ENCODE measurements at places on chromosomes 12 and 14.
A peak's percentile ranks its signal among the peaks of the same experiment; 100 is the strongest.

GRCh38 chr12:111409780-111410430, 4.2 kb downstream of the SH2B3 start:
- no peak for DNase-seq

- DNase-seq = peak; percentile 49
These were observed 290.2 kb downstream of the PRKD1 start for GRCh38 chr14:29637411-29637810.

- DNase-seq = no peak
These were observed 39.8 kb upstream of the OVCH1 start for GRCh38 chr12:29537298-29537697.

DNA sequence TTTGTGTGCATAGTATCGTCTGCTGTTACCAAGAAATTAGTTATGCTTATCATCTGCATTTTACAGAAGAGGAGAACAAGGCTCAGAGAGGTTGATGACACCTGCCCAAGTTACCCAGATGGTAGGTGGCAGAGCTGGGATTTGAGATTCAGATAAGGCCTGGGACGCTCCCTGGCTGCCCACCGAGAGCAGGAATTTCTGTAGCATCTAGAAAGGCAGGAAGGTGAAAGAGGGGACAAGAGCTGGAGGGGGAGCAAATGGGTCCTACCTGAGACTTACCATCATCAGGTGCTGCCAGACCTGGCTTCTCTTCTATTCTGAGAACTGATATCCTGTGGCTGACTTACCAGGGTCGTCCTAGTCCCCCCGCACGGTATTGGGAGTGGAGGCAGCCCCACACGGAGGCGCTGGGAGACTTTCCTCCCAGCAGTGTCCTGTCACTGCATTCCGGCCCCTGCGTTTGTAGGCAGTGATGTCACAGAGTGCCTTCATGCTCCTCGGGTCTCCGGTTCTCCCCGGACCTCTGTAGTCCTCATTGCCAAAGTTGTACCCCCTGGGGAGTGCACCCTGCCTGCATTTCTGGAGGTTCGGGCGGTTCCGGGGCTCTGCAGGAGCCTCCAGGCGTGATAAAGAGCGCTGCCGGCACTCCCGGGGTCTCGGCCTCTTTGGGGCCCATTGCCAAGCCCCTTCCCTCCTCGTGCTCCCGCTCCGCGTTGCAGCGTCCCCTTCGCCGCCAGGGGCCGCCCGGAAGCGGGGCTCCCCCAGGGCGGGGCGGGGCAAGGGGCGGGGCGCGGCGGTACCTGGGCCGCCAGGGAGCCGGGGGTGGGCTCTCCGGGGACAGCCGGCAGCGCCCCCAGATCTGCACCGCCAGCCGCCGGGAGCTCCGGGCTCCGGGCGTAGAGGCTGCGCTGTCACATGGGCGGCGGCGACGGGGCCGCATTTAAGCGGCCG, at the start of gene CABP1:
TSS of gene CABP1 (plus strand) at position 856 of the 951 bp plus-strand sequence. CDS start at position 916, 60 bp downstream.
- DNase-seq = peak; percentile 43

DNA sequence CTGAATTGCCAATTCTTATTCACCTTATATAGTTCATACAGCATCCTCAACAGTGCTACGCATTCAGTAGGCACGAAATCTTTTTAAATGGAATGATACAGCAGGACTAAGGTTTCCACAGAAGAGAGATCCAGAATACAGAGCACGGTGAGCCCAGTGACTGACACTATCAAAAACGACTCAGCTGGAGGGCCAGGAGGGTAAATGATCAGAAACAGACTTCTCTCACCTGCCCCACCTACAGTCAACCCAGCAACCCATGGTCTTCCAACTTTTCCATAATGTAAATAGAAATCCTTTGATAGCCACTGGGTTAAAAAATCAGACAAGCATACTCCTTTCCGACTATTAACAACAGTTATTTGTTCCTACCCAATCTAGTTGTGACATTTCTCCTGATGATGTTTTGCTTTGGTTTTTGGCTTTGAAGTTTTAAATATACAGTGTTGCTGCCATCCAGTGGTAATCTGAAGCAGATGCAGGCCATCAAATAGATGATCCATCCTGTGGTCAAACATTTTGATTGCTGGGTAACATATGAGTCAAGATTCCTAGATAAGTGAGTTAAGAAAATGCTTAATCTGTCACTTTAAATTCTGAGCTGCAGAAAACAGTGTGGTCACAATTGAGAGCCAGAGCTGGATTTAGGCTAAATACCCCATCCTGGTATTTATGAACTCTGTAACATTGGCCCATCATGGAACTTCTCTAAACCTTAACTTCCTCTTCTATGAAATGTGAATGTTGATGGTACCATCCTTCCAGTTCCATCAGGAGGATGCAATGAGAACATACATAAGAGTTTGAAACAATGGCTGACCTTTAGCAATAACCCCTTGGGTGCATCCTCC, 42.0 kb downstream of the GPHB5 start:
- no peak for DNase-seq

DNA sequence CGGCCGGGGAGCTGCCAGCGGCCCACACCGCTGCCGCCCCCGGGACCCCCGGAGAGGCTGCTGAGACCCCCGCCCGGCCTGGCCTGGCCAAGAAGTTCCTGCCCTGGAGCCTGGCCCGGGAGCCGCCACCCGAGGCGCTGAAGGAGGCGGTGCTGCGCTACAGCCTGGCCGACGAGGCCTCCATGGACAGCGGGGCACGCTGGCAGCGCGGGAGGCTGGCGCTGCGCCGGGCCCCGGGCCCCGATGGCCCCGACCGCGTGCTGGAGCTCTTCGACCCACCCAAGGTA, 12.8 kb downstream of the SH2B3 start:
- DNase-seq = no peak

DNA sequence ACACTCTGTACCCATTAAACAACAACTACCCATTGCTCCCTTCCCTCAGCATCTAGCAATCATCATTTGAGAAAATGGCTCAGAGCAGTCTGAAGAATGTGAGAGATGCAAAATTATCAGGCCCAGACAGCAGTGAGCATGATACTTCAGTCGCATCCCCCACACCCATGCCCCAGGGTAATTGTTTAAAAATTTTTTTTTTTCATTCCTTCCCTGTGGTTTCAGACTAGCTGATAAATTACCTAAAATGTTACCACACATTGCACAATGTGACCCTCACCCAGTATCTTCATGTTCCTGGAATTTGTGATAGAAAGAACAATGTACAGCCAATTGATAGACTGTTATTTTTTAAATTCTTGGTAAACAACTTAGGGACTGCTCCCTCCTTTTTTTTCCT, 11.3 kb upstream of the USP15 start:
- DNase-seq = no peak

DNA sequence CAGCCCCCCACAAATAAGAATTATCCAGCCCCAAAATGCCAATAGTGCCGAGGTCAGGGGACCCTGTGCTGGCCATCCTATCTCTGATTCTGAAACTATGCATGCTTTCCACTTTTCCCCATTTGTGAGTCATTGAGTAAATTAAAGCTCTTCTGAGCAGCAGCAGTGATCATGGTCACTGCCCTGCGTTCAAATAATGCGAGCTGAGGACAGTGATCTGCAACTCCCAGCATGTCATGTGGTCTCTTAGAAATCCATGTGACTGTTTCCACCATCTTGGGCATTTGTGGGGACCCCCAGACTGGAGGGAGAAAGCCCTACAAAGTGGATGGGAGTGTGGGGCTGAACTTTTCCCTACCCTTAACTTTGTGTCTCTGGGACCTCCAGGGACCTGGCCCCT, 53.8 kb downstream of the C14orf132 start:
- DNase-seq = no peak

GRCh38 chr14:59407246-59408010, 57.8 kb downstream of the GPR135 start:
- DNase-seq = no peak

DNA sequence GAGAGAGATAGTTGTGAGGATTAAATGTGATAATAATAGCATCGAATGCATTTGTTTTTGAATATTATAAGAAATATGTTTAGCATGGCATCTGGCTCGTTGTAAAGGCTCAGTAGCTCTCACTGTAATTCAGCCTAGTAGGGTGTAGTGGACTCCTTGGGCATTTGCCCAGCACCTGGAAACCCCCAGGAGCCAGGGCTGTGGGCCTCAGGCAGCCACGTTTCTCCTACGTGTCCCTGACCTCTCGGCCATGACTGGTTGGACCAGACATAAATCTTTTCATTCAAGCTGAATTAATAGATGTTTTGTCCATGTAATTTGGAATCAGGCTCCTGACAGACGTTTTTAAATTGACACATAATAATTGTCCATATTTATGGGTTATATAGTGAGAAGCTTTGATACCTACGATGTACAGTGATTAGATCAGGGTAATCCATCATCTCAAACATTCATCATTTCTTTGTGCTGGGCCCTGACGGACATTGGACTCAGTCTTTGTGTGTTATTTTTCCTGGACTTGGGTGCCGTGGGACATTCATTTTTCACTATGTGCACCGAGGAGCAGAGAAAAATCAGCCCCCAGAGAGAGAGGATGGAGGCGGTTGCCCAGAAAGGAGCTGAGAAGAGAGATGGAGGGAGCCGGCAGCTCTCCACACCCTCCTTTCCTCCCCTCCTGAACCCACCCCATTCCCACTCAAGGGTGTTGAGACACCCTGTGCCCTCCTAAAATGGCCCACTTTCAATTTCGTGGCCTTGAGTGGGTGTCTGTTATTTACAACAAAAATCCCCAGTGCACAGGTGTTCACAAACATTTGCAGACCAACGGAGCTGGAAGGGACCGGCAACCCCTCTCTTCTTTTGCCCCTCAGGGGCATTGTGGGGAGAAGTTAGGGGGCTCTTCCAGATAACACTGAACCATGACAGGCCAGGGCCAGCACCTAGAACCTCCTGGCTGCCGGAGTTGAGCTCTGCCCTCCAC, 296.4 kb downstream of the DPF3 start:
- no peak for DNase-seq

- DNase-seq = no peak
These were observed 43.4 kb upstream of the CFAP54 start for GRCh38 chr12:96445691-96446583.

GRCh38 chr12:32226768-32227167, 120.1 kb downstream of the BICD1 start:
- no peak for DNase-seq

DNA sequence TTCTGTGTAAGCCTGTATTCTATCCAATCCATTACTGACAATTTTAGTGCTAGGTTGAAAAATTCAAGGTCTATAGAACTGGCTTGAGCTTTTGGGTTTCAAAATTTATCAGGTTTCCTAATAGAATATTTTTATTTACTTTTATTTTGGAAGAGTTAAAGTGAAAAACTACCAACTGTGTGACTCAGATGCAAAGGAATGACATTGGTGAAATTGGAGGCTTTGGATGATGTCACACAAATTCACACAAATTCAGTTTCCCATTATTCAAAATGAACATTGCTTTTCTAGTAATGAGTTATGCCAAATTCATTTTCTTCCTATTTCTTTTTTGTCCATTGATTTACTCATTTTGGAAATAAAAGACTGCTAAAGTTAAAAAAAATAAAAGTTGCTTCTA, 186.9 kb downstream of the ALX1 start:
- DNase-seq = no peak

GRCh38 chr12:52944683-52945388, 4.1 kb upstream of the KRT18 start:
- DNase-seq = no peak

GRCh38 chr14:43522901-43523300, 984.2 kb downstream of the FSCB start:
- DNase-seq = no peak

DNA sequence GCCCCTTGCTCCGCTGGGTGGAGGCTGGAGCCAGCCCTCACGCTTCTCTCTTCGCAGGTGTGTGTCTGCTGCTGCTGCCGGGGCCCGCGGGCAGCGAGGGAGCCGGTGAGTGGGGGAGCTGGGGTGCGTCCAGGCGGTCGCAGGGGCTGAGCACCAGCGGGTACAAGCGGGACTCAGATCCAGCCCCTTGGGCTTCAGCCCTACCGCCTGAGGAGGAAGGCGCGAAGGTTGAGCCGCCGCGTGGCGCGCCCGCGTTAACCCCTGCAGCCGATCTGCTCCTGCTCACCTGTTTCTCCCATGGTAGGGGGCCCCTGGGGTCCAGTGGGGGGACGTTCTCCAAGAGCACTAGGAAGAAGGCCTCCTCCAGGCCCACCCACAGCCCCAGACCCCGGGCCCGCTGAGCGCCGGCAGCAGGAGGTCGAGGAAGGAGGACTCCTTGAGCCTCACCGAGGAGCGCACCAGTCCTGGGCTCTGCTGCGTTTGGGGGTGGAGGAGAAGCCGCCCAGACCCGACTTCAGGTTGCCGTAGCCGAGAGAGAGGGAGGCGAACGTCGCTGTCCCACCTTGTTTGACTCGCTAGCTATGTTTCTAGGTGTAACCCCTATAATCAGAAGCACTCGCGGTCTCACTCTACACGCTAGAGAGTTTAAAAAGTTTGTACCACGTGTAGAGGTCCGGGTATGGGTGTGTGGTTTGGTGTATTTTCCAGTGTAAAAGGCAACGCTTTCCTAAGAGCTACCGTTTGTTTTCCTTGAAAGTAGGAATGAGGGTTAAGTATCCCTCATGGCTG, 834 bp downstream of the COCH start:
- no peak for DNase-seq

DNA sequence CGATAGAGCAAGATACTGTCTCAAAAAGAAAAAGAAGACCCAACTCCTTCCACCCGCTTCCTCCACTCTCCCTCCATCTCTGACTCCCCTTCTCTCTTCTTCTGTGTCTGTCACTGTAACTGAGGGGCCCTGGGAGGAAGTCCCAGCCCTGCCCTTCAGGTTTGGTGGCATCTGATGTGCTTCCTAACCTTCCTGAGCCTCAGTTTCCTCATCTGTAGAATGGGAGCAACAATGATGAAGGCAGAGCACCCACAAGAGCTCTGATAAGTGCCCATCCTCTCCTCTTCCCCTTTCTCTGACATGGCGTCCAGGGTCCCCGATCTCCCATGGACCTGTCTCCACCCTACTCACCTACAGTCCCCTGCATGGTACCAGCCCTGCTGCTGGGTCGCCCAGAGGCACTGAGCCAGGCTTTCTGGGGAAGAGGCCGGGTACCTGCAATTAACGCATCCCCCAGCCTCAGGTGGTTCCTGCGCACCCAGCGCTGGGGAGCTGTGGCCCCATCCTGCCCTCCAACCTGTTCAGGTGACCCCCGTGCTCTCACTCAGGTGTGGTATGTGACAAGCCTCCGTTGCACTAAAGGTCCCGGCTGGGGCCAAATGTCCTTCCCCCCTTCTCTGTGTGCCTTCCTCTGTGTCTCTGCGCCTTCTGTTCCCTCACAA, 13.2 kb downstream of the FOXN4 start:
- DNase-seq = no peak

- no peak for DNase-seq
These were observed 42.9 kb downstream of the FLRT2 start for GRCh38 chr14:85572845-85573244.

DNA sequence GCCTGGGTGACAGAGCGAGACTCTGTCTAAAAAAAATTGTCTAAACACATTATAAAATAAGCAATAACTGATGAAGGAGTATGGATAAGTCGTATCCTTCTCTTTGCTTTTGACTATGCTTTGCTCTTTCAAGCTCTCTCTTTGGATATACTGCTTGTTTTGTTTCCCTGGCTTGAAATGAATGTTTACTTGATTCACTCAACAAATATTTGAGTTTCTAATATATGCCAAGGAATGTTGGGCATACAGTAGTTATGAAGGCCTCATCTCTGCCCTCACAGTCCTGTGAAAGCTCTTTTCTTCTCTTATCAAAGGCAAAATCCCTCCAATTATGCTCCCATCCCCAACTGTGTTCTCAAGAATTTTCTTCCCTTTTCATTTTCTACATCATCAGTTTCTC, 123.5 kb downstream of the PTPRR start:
- no peak for DNase-seq
